ENCODE measurements at places on chromosomes 16 and 17. TPM values are rescaled to one million over a fixed set of nuclear protein-coding genes. Genes with fewer than 3 reads are reported as not detected.

DNA sequence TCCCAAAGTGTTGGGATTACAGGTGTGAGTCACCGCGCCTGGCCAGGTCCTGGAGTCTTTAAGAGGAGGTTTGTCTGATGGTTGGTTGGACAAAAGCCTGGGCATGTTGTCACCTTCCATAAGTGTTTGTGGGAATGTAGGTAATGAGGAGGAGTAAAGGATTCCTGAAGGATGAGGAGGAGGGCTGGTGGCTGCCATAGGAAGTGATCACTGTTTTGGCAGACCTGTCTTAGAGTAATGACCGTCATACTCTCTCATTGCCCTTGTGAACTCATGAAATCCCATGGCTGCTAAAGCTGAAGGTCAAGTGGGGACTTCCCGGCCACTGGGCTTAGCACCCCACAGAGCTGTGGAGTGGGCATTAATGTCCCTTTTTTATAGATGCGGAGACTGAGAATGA is 40.5 kb downstream of the TENT4B start:
- no peak for DNase-seq

DNA sequence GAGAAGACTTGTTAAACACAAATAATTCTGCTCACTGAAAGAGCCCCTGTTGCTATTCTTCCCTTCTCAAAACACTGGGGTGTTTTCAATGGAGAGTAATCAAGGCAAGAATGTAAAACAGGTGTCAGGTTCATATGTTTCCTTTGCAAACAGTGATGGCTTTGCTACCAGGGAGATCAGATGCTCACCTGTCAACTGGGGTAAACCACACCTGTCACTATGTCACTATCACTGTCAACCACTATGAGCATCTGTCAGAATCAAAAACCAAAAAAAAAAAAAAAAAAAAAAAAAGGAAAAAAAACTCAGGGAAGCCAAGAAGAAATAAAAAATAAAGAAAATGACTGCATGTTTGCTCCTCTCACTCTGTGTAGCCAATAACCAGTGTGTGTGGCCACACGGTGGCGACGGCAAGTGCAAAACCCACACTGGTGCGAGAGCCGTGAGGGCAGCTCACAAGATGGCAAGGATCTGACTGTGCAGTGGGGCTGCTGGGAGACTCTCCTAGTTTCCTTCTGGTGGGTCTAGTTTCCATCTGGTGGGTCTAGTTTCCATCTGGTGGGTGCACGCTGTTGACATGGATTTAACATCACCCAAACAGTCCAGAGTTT is 22.7 kb downstream of the USP22 start:
- DNase-seq: no peak

DNA sequence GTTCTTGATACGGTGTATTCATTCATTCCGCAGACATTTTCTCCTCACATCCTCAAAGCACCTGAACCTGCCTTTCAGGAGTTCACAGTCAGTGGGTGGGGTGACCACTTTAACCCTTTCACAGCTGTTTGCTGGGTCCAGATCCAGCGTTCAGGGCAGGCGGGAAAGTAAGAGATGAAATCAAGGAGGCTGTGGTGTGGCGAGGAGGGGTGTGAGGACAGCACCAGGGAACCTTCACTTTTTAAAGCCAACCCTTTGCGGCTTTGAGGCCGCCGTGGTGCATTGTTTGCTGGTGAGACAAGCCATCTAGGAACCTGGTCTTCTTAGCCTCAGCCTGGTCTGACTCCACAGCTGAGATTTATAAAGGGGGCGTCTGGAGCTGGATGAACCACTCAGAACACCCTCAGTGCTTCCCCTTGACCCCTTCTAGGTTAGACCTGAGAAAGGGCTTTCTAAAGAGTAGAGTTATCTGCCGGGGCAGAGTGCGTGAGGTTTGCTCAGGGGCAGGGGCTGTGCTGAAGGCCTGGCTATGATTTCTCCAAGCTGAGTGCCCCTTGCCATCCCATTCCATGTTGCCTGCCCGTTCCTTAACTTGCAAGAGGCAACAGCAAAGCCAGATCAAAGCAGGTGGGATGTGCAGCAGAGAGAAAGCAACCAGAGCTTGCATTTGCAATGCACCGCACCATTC is 933 bp downstream of the CCR7 start:
- no peak for DNase-seq

DNA sequence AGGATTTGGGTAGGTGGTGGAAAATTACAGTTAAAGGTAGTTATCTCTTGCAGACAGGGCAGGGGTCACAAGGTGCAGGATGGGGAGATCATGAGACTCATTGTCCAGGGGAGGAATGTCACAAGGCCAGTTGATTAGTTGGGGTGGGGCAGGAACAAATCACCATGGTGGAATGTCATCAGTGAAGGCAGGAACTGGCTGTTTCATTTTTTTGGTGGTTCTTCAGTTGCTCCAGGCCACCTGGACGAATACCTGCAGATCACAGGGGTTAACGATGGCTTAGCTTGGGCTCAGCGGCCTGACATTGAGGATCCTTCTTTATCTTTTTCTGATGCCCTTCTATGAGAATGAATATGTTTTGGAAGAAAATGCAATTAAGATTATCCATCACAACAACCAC is 87.1 kb downstream of the KPNA2 start:
- DNase-seq: no peak

DNA sequence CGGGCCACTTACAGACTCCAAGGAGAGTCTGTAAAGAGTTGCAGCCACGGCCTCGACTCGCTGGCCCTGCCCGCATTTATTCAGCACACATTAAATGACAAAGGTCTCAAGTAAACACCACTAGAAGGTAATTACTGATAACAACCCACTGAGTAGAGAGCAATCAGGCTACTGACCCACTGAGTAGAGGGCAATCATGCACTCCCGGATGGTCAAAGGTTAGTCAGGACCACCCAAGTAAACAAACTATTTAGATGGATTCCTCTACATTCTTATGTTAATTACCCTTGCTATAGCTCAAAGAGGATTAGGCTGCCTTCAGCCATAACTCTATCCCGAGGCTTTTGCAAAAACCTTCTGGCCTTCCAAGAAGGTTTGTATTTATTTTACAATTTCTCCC is 30.7 kb upstream of the ZNF267 start:
- no peak for DNase-seq

GRCh38 chr17:77474292-77474988 is 333.7 kb downstream of the SEC14L1 start:
- DNase-seq: no peak

- DNase-seq: no peak
Observed at GRCh38 chr16:56423584-56424403, 1.6 kb downstream of the AMFR start.

GRCh38 chr16:566475-567372 is at the start of gene NHLRC4:
Gene NHLRC4 (plus strand): TSS chr16:567005. CDS start chr16:568048, 1,043 bp downstream.
- peak; percentile 83 for DNase-seq

DNA sequence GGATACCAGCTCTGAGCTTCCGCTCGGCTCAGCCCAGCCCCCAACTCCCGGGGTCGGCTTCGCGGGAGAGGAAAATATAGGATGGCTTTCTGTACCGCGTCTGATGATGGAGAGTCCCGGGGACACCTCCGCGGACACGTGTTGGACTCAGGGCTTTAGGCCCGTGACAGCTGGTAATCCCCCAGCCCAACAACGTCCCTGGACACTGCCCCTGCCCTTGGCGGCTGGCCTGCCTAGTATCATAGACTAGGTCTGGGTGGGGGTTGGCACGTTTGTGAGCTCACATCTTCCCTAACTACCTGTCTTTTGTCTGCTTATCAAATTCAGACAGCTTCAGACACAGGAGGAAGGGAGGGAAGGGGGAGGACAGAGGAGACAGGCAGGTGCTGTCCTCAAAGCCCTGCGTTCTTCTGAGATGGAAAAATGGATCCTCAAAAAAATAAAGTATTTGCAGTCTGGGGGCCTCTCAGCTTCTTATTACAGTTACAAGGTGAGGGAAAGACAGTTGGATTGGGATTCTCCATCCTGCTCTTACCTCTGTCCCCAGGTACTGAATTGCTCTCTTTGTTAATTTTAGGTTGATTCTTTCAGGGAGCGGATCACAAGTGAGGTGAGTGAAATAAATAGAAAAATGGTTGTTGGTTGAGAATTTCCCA is 698 bp downstream of the PSME3 start:
- no peak for DNase-seq

DNA sequence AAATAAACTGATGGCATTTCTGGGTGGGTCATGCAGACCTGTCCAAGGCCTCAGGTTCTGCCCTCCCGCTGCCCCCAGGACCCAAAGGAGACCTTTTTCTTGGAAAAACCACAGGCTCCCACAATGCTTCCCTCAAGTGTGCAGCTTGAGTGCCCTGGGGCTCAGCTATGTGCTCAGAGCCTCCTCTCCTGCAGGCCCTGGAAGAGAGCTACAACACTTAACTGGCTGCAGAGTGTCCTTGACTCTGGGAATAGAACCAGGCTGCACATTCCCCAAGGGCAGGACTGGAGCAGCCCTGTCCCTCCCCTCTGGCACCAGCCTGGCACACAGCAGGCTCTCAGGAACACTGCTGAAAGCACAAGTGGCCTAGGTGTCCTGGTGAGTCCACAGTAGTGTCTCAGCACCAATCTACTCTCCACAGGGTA is 4.8 kb upstream of the SREBF1 start:
- DNase-seq: no peak

DNA sequence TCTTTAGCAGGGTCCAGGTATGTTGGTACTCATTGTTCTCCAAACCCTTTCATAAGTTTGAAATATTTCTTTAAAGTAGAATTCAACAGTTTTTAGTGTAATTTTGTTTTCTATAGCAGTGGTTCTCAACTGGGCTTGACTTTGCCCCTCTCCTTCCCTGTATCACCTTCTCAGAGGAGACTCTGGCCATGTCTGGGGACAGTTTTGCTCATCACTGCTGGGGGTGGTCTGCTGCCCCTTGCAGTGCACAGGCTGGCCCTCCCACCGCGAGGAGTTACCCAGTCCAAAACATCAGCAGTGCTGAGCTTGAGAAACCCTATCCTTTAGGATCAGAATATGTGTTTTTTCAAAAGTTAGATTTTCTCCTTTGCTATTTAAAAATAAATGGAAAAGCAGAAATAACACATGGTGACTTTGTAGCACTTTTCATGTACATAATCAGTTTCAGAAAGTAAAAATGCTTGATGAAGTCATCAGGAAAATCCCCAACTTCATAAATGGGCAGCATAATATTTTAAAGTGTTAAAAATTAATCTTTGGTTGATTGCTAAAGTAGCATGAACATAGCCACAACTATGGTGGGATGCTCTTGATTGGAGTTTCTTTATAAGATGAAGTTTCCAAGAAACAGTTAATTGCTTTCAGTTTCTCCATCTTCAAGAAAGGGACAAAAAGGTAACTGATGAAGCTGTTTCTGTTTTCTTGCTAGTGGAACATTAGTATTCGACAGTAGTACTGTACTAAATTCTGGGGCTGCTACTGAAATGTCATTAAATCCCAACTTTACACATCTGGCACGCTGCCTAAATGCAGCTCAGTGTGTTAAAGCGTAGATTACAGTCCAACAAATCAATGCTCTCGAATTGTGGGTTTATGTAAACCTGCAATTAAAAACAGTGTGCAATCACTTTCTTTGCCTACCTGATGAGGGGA is 70.3 kb downstream of the NETO2 start:
- no peak for DNase-seq

GRCh38 chr17:83008526-83008925 is 70.9 kb upstream of the METRNL start:
- DNase-seq: peak; percentile 27

GRCh38 chr17:9095390-9095789 is 74.1 kb downstream of the NTN1 start:
- no peak for DNase-seq

DNA sequence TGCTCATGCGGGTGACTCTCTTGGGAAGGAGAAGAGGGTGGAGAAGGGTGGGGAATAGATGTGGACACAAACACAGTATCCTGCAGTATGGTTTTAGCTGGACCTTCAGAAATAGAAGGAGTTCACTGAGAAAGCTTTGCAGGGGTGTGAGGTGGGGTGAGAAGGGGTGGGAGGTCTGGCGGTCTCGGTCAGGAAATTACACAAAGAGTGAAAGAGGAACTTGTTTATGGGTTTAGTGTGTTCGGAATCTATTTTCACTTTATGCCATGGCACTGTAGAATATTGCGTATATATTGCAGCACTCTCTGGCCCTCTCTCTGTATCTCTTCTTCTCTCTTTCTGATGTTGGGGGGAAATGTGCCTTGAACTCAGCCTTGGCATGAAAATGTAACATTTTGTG is 148.2 kb upstream of the GOT2 start:
- DNase-seq: no peak

- no peak for DNase-seq
Observed at GRCh38 chr17:50053654-50053960, 2.3 kb upstream of the ITGA3 start.

DNA sequence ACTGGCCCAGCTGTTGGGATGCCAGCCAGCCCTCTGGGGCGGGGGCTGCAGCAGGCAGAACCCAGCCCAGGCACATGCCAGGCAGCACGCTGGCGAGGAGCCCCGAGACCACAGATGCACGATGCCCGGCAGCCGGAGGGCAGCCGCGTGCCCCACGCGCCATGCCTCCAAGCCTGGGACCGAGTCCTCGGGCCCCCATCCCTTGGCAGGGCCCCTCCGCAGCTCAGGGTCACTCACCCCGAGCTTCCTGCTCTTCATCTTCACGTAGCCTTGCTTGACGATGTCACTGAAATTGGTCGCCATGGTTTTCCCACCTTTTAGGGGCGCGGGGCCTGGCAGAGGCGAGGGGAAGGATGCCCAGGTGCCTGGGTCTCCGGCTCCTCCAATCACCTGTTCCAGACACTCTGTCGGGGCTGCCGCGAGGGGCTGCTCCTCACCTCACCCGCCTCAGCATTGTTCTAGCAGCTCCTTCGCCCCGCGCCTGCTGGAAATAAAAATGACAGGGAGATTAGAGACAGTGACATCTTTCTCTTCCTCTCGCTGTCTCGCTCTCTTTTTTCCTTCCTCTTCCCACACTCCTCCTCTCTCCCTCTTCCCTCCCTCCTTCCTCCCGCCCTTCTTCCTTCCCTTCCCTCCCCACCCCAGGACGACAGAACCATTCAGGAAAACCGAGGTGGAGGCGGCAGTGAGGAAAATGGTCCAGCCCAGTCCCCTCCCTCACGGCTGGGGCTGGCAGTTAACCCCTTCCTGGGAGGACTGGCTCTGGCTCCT is 6.9 kb downstream of the DOK4 start:
- no peak for DNase-seq

- no peak for DNase-seq
Observed at GRCh38 chr16:19225651-19226050, 57.6 kb downstream of the SYT17 start.

DNA sequence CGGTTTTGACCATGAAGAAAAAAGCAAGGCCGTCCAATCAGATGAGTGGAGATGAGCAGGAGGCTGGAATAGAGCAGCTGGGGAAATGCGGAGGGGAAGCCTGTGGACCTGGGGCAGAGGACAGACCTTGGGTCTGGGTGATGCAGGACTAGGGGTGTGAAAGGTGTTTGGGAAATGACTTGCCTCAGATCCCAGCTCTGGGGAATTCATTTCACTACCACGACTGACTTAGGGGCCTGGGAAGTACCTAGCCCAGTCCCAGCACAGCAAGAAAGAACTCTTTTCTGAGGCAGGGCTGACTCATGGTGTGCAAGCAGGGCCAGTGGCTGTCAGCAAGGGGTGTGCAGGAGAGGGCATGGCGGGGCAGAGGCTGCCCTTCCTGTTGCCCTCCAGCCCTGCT is 14.8 kb downstream of the DNAI2 start:
- no peak for DNase-seq

GRCh38 chr16:2692948-2693651 is 10.8 kb downstream of the KCTD5 start:
- DNase-seq: no peak

NEUROD2 gene
- not detected for total RNA-seq

SLC5A10 gene
- total RNA-seq: 0.17 TPM

RND2 gene
- total RNA-seq: 2.8 TPM

WNT3 gene
- total RNA-seq: 0.19 TPM

DECR2 gene
- total RNA-seq: 119 TPM

AOC2 gene
- 0.33 TPM for total RNA-seq

ABCA3 gene
- total RNA-seq: 0.47 TPM

ZNF594 gene
- 7.4 TPM for total RNA-seq

All from liver (tissue), 10 donors.